Cardiac fibroblast (primary cell): ENCODE measurements at places on chromosomes 4 and X.

DNA sequence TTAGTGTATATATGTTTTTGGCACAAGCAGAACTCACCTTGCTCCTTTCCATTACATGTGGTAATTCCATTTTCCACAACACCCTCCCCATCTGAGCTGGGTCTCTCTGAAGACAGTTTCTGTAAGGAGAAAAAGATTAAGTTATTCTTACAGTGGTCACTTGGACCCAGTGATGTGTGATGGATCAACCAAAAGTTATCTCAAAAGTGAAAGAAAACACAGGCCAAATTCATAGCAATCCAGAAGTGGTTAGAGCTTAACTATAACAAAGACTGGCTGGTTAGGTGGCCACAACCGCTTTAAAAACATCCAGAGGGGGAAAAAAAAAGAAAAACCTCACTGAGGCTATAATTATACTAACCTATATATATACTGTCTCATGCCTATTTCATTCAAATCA is 123.7 kb downstream of the AFAP1 start:
- DNase-seq = no peak

DNA sequence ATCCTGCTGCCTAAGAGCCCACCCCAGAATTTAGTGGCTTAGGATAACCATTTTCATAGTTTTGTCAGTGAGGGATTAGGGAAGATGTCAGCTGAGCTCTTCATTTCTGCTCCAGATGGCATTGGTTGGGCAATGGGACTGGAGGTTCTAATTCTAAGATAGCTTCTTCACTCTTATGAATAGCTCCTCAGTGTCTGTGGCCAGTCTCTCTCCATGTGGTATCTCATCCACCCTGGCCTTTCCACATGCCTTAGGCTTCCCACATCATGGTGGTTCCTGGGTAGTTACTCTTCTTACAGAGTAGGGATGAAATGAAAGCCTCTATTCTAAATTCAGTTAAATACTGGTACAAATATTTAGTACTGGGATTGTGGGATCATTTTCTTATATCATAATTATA is 31.3 kb downstream of the REPS2 start:
- DNase-seq = no peak

DNA sequence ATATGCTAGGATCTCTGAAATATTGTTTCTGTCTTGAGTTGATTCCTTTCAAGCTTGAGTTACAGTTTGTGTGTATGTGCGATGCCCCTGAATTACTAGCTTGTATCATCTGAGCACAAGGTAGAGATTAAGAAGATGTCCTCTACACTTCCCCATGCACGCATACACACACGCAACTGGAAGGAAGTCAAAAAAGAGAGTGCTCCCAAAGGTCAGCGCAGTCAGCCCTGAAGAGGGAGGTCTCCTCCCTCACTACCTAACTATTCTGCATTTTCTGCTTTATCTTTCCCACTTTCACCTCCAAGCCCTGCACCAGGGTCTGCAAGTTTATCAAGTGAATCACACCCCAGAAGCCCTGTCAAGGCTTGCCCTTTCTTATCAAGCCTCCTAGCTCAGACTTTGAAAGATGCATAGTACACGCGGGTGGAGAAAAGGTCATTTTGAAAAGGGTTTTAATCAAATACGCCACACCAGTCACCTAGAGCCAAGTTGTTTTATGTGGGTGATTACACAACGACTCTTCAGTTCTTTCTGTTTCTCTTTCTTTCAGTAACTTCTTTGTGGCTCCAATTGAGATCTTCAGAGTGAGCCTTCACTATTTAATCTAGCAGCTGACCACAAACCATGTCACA is 127.7 kb downstream of the ASB9 start:
- DNase-seq = no peak

DNA sequence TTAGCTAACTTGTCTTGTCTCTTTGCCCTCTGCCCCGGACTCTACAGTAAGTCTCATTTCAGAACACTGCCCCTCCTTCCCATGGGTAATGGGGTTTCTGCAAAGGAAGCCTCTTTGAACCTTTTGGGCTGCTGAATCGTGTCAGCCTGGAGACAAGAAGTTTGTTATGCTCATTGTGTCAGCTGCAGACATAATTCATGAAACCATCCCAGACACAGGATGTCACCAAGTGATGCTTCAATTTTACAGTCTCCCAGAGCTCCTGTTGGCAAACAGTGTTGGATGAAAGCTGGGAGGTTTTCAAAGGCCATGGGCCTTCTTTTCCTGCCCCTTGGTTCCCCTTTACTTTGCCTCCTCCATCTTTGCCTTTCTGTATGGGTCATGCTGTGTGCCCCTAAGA is 223.1 kb upstream of the TAPT1 start:
- DNase-seq = no peak

DNA sequence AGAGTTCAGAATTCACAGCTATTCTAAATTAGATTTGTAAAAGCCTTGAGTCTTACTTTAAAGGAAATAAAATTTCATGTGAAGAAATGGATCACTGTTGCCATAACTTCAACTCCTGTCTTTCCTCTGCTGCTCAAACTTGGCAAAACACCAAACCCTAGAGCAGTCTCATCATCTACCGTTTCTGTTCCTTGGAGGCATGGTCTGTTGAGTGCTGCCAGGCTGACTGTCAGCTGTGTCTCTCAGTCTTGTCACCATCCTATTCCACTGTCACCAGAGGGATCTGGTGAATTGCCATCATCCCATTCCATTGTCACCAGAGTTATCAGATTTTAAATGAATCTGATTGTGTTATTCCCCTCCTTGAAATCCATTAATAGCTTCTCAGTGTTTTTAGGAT is 55.6 kb downstream of the STIM2 start:
- DNase-seq = peak; percentile 21

- DNase-seq = no peak
Measured at GRCh38 chrX:137101273-137101990, 67.6 kb upstream of the GPR101 start.

- no peak for DNase-seq
Measured at GRCh38 chrX:92213786-92214185, 434.6 kb downstream of the PCDH11X start.

- DNase-seq = no peak
Measured at GRCh38 chrX:107880054-107880610, 54.5 kb downstream of the MID2 start.

- no peak for DNase-seq
Measured at GRCh38 chr4:67091673-67092072, 453.6 kb downstream of the CENPC start.

DNA sequence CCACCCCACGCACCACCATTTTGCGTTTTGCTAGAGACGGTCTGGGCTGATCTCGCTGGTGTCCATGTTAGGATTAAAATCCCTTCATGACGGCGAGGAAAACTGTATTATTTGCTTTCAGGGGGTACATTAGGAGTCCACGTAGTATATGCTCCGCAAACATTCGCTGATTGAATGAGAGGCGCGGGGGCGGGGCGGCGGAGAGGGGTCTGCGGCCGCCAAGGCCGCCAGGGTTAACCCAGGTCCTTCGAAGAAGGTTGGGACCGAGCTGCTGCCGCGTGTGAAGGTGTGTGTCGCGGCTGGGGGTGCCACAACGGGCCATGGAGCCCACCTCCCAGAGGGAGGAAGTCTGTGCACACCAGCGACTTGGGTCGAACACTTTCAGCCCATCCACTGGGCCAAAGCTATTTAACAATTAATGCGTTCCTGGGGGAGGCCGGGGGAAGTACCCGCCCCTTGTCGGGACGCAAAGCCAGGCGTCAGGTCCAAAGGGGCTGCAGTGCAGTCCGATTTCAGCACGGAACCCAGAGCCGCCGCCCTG is 6.4 kb upstream of the PITX2 start:
- no peak for DNase-seq

DNA sequence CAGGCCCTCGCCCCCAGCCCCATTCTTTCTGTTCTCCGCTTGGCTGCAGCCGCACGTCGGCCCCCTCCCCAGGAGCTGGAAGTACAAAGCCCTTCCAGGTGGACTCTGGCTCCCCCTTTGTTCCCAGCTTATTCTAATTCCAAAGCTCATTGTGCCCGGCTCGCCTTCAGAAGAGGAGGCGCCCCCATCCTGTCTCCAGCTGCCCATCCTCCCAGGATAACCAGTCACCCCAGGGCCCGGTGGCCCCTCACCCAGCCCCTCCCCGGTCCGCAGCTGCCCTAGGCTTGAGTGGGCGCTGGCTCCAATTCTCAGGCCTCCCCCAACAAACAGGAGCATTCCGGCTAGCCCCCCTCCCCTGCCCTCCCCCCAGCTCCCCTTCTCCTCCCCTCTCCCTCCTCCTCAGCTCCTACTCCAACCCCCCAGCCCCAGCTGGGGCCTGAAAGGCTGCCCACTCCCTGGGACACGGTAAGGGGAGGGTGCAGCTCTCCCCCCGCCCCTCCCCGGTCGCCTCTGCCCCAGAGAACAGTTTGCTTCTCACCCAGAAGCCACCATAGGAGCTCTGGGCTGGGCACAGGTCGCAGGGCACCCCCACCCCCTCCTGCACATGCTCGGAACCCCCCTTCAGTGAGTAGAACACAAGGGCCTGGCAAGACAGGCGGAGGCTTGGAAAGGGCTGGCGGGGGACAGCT is 3.1 kb upstream of the SLC6A8 start:
- DNase-seq = no peak

DNA sequence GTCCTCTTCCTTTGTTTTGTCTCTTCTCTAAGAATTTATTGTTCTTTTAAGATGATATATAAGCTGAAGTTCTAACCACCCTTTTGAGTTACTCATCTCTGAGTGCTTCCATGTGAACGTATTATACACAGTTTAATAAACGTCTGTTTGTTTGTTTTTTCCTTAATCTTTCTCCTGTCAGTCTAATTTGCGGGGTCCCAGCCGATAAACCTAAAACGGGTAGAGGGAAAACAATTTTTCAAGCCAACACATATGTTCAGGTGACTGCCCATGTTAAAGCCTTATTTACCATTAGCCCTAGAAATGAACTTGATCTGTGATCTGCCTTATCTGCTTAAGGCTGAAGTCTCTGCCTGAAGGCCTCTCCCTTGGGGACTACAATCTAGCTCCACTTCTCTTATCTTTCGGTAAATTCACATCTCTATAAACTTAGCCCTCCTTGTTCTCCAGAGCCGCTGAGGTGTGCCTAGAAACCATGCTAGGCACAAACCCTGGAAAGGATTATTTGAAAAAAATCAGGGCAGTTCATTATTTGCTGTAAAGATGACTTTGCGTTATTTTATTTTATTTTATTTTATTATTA is 158.8 kb downstream of the CAMK2D start:
- no peak for DNase-seq

GRCh38 chrX:123590842-123591486 is 141.9 kb downstream of the THOC2 start:
- DNase-seq = peak; percentile 25

GRCh38 chr4:168384437-168385141 is 66.0 kb upstream of the DDX60 start:
- peak; percentile 26 for DNase-seq

GRCh38 chr4:186724864-186725468 is 1.3 kb upstream of the FAT1 start:
- DNase-seq = peak; percentile 55

GRCh38 chr4:71187404-71188155 is 151.2 kb upstream of the SLC4A4 start:
- peak; percentile 34 for DNase-seq

DNA sequence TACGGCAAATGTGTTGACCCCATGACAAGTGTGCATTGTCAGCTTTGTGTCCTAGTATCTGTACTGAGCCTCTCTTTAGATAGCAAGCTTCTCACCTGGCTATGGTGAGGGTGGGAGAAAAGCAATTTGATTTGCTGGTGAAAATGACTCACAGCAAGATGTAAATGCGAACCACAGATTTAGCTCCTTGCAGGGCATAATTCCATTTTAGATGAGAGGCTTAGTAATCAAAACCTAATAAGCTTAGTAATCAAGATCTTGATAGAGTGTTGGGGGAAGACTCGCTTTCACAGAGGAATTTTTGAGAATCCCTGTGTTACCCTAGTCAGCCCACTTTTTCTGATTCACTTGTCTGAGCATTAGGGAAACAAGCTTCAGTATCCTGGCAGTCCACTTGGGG is 7.7 kb upstream of the OCIAD2 start:
- DNase-seq = no peak

- peak; percentile 60 for DNase-seq
Measured at GRCh38 chr4:107996949-107997788, 7.5 kb downstream of the HADH start.

- DNase-seq = no peak
Measured at GRCh38 chr4:140076307-140076706, 77.7 kb downstream of the MAML3 start.

DNA sequence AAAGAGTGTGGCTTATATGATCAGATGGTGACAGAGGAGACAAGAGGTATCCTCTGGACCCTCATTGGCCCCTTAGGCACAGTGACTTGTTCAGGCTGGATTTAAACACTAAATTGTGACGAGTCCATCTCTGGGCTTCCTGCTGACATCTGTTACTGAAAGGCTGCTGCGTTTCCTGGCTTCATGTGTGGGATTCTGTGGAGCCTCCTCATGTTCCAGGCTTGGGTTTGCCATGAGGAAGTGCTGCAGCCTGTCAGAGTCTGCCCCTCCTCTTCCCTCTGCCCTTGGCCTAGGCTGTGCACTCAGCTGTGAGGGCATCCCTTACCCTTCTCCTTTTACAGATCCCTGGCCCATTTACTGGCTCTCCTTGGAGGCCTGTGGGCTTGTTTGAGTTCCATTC is 159.1 kb upstream of the TTC29 start:
- DNase-seq = no peak

DNA sequence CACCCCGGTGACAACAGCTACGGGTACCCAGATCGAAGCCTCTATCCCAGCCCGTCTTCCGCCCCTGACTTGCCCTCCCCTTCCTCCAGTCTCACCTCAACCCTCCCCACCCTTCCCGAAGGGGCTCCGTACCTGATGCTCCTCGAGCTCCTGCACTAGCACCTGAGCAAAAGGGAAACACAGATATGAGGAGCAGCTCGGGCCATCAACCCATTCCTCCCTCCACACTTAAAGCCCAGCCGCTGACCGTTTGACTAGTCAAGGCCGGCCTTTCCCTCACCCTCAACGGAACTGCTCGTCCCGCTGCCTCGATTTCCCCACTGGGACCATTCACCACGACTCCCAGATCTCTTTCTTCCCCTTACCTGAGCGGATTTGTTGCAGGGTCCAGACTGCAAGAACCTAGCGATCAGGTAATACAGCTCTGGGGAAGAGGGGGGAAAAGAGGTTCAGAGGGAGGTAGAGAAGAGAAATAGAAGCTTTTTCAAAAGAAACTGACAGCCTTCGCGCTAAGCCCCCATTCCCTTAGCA is 731 bp downstream of the BRWD3 start:
- DNase-seq = peak; percentile 3
